Activated naive CD4-positive, alpha-beta T cell treated with anti-CD3 and anti-CD28 coated beads for 36 hours (primary cell): ENCODE measurements at places on chromosomes 11 and 22. TPM values are rescaled to one million over a fixed set of nuclear protein-coding genes. Genes with fewer than 3 reads are reported as not detected.

DNA sequence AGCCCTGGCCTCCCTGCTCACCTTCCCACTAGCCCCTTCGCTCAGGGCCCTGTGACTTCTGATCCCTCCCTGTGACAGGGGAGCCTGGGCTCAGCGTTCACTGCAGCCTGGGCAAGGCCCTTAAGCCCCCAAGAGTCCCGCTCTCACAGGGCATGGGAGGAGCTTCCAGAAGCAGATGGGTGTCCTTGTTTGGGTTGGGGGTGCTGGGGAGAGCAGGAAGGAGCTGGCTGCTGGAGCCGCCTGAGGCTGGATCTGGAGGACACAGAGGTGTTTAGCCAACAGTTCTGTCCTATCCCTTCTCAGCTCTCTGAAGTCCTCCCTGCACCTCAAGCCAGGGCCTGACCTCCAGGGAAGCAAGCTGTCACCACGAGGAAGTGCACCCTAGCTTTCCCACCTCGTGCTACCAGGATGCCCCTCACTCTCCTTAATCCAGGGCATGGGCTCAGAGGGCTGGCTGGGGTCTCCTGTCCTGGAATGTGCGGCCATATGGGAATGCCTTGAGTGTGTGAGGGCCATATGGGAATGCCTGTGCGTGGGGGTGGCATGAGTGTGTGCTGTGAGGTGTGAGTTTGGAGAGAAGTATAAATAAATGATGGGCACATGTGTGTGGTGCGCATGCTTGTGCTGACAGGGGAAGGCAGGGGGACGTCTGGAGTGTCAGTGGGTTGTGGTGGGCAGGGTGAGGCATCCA is 25.0 kb upstream of the TUB start:
- no peak for DNase-seq
- H3K27ac ChIP-seq: no peak overlapping the region
- H3K4me1 ChIP-seq: no peaks in the 10 kb centered on the region
- no peaks in the 10 kb centered on the region for H3K36me3 ChIP-seq
- H3K27me3 ChIP-seq: peaks cover 2% of the 10 kb centered on the region

DNA sequence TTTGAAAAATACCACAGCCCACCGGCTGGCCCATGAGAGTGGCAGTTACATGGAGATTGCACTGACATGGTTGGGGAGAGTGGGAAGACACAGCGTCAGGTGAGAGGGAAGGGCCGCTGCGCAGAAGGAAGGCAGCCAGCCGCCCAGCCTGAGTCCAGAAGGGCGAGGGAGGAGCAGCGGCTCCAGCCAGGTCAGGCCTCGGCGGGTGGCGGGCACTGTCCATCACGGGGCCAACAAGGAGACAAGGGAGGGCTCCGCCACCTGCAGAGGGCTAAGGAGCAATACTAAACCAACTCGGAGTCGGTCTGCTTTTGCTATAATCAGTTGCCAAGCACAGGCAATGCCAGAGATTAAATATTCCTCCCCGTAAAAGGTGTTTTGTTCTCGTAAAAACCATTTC is 384.5 kb downstream of the TBC1D22A start:
- DNase-seq: no peak
- no peaks in the 10 kb centered on the region for H3K36me3 ChIP-seq
- no peak overlapping the region for H3K27ac ChIP-seq
- H3K4me3 ChIP-seq: no peak overlapping the region
- H3K4me1 ChIP-seq: no peaks in the 10 kb centered on the region

DNA sequence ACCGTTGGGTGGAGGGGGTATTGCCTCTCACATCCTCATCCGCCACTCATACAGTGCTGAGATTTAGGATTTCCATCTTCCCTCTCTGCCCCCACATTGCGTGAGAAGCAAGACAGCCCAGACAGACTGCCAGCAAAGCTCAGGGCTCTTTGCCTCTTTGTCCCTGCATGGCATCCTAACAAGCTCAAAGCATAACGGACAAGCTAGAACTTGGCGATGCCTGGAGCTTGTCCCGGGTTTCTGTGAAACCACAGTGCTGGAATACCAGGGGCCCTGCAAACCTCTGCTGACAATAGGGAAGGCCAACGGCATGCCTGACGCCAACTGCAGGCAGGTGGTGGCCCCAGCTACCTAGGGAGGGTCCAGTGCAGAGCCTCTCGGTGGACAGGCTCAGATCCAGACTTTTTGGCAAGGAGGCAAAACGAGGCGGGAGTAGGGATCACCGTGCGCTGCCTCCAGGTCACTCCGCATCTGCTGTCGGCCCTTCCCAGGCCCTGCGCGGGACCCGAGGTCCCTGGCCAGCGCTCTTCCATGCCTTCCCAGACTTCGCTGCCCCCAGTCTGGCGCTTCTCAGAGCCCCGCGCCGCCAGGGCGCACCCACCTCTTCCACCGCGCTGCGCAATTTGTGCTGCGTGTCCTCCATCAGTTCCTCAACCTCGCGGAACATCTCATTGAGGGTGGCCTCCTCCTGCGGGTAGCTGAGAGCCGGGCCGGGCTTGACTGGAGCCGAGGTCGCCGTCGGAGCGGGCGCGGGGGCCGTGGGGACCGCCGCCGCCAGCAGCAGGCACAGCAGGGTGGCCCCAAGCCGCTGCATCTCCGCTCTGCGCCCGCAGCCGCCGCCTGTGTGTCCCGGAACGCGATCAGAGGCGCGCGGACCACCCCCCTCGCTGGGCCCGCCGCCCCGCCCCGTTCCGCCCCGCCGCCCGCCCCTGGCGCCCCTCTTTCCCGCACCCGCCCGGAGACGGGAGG is at the start of gene DKK3:
DKK3 (minus strand) TSS at position 858 of the 969 bp plus-strand sequence; CDS start at position 814, 44 bp downstream.
- H3K4me3 ChIP-seq: peak within 1 kb of the TSS; percentile 58
- H3K4me1 ChIP-seq: peaks cover 12% of the 10 kb centered on the region
- DNase-seq: no peak
- H3K27me3 ChIP-seq: peaks cover 67% of the 10 kb centered on the region
- H3K36me3 ChIP-seq: no peaks in the 10 kb centered on the region

DNA sequence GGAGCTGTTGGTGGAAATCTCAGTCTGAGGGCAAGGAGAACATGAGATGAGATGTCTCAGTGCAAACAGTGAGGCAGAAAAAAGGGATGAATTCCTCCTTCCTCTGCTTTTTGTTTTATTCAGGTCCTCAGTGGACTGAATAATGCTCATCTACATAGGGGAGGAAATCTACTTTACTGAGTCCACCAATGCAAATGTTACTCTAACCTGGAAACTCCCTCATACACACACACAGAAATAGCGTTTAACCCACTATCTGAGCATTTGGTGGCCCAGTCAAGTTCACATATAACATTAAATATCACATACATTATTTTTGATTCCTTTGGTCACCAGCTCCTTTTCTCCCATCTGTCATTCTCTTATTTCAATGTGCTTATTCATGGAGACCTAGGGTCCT is 418.8 kb downstream of the TMEM135 start:
- no peak overlapping the region for H3K27ac ChIP-seq
- no peaks in the 10 kb centered on the region for H3K27me3 ChIP-seq
- no peaks in the 10 kb centered on the region for H3K36me3 ChIP-seq
- no peak overlapping the region for H3K4me3 ChIP-seq

DNA sequence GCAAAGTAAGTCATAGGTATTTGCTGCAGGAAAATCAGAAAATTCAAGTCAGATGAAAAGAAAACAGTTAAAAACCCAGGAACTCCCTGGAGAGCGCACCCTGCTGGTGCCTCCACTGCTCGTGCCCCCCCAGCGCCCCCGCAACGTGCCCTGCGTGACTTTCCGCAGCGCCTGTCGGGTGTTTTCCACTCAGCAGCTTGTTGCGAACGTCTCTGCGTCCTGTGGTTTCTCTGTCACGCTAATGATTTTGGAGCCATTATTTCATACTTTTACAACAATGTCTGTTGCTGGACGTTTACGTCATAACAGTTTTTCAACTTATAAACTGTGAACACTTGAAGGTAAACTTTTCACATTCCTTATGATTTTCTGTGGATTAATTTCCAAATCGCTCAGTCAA is 5.0 kb downstream of the CRELD2 start:
- peaks cover 29% of the 10 kb centered on the region for H3K4me1 ChIP-seq
- no peak for DNase-seq
- peaks cover 7% of the 10 kb centered on the region for H3K36me3 ChIP-seq
- no peak overlapping the region for H3K27ac ChIP-seq
- no peak overlapping the region for H3K4me3 ChIP-seq

- H3K36me3 ChIP-seq: no peaks in the 10 kb centered on the region
- H3K27ac ChIP-seq: no peak overlapping the region
- H3K27me3 ChIP-seq: peaks cover 9% of the 10 kb centered on the region
- no peak for DNase-seq
- no peak overlapping the region for H3K4me3 ChIP-seq
- H3K4me1 ChIP-seq: no peaks in the 10 kb centered on the region
These were observed 41.0 kb upstream of the MS4A8 start for GRCh38 chr11:60658409-60658808.

Gene MYO7A
- not detected for total RNA-seq

Gene MS4A7
- total RNA-seq: not detected

Gene MFNG
- total RNA-seq: 90.9 TPM
